ENCODE measurements at places on chromosomes 11 and 22.

- DNase-seq, result peak; percentile 48
Observed at GRCh38 chr11:1373536-1374214, 16.1 kb upstream of the BRSK2 start.

DNA sequence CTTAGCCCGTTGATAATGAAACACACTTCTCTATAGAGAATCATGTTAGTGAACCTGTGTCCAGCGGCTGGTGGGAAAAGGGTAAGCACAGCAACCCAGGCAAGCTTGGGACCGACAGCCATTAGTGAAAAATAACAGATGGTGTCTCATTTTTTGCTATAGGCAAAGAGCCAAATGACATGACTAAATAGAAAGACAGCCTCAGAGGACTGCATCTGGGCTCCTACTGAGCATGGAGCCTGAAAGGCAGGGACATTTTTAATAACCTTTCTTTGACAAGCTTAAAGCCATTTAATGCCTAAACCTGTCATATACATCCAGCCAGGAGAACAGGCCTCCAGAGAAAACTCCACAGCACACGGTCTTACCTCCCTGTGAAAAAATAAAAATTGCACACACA, 67.0 kb downstream of the FANCF start:
- DNase-seq, result no peak

GRCh38 chr11:11916981-11917399, 75.2 kb downstream of the USP47 start:
- no peak for DNase-seq

GRCh38 chr11:13224324-13224723, 53.3 kb upstream of the BMAL1 start:
- no peak for DNase-seq

DNA sequence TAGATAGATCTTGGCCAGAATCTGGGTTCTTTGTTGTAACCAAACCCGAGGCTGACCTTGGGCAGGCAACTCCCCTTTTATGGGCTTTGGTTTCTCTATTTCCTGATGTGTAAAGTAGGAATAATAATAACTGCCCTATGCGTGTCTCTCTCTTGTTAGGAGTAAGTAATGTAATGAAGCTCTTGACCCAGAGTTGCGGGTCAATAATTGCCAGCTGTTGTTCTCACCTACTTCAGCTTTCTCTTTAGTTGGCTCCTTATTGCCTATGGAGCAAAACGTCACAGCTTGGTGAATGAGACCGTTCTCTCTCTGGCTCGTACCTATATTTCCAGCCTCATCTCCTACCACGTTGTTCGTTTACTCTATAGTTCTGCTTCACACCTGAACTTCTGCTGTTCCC, 56.6 kb upstream of the KIRREL3 start:
- no peak for DNase-seq

Data from H7 (cell line).